ENCODE measurements at places on chromosomes 1 and 21.

- no peak for DNase-seq
Measured at GRCh38 chr1:222547260-222547614, 667 bp downstream of the HHIPL2 start.

DNA sequence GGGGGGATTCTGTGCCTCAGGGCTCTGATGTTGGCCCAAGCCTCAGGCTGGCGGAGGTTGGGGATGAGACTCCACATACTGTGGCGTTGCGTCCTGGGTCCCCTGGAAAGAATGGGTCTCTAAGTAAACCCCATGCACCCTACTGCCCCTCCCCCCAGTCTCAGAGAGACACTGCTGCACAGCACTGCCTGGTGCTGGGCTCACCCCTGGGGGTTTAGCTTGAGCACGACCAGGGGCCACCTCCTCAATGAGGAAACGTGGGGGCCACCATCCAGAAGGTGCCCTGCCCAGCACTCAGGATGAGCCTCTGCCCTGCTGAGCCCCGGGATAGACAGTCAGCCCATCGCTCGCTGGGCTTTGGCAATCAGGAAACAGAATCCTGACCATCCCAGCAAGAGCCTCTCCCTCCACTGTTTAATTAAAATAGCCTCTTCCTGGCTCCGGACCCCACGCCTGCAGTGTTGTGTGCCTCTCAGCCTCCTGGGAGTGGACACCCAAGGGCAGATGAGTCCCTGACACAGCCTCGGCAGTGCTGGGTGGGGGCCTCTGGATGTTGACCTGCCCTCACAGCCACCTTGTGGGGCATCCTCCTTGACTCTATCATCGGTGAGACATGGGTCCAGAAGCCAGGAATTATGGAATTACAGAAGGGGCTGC is 3.5 kb upstream of the KRTAP10-4 start:
- DNase-seq, result no peak

- DNase-seq, result no peak
Measured at GRCh38 chr1:244449936-244450508, 1.7 kb downstream of the ADSS2 start.

DNA sequence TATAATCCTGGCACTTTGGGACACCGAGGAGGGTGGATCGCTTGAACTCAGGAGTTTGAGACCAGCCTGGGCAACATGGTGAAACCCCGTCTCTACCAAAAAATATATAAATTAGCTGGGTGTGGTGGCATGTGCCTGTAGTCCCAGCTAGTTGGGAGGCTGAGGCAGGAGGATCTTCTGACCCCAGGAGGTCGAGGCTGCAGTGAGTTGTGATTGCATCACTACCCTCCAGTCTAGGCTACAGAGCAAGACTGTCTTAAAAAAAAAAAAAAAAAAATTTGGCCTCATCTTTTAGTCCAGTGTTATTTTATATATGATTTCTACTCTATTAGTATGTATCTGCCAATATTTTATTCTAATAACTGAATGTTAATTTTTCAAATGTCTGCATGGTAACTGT is 59.7 kb downstream of the PPP2R5A start:
- no peak for DNase-seq

DNA sequence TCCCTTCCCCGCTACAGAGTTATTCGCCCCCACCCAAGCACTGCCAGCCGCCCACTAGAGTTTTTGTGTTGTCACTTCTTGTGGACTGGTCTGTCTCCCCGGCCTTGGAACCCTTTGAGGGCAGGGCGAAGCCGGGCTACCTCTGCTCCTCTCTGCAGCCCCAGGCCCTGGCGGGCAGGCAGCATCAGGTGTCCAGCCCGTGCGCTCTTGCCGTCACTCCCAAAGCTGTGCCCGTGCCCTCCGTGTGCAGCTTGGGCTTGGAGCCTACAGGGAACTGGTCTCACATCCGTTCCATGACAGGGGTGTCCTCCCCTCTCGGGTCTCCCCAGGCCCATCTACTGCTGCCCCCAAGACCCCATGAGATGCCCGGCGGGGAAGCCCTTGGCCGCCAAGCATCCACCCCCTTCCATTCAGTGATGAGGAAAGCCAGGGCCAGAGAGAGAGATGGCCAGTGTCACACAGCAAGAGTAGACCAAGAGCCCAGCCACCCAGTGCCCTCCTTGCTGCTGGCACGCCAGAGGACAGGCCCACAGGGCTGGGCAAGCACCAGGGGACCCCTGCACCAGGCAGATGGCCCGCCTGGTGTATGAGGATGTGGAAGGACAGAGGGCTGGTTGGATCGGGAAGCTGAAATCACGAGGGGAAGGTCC is 15.3 kb upstream of the LDLRAP1 start:
- no peak for DNase-seq

- no peak for DNase-seq
Measured at GRCh38 chr1:44585315-44585920, 88.9 kb downstream of the TMEM53 start.

DNA sequence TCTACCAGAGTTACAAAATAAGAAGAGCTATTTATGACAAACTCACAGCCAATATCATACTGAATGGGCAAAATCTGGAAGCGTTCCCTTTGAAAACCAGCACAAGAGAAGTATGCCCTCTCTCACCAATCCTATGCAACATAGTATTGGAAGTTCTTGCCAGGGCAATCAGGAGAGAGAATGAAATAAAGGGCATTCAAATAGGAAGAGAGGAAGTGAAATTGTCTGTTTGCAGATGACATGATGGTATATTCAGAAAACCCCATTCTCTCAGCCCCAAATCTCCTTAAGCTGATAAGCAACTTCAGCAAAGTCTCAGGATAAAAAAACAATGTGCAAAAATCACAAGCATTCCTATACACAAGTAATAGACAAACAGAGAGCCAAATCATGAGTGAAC is 1169.5 kb downstream of the AMY1C start:
- no peak for DNase-seq

GRCh38 chr1:222787729-222788128 is 27.1 kb upstream of the DISP1 start:
- DNase-seq, result no peak

DNA sequence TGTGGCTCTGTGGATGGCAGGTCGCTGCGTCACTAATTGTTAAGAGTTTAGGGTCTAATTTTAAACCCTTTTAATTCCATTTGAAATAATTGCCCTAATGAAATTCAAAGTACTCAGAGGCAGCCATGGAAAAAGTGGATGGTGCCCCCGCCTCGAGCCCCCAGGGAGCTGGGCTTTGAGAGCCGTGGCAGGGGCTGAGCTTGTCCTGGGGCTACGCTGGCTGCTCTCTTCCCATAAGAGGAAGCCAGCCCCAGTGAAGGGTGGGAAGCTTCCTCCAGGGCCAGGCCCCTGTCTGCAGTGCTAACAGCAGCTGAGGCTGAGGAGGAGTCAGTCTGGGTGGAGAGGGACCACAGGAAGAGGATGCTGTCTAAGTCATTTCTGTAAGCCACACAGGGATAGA is 315.0 kb upstream of the POU3F1 start:
- DNase-seq, result no peak

DNA sequence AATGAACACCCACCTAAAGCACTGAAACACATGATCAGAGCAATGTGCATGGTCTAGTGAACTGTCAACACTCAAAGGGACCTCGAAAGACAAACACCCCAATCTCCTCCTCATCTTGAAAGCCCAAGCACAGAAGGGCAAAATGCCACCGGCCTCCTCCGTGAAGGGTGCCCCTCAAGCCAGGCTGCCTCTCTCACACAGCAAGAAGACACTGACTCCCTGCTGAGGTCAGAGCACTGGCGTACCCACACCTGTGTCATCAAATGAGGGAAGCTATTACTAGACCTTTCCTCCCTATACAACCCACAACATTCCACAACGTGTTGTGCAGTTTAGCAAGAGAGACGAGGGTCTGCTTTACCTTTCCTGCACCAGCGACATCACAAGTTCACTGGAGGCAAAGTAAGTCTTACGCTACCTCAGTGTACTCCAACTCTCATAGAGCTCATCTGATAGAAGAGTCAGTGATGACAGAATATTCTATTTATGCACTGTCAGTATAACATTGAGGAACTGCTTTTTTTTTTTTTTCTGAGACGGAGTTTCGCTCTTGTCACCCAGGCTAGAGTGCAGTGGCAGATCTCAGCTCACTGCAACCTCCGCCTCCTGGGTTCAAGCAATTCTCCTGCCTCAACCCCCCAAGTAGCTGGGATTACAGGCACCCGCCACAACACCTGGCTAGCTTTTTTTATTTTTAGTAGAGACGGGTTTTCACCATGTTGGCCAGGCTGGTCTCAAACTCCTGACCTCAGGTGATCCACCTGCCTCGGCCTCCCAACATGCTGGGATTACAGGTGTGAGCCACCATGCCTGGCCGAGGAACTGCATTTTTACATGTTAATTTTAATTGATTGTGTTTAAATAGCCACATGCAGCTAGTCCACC is 3.3 kb downstream of the SH3BP5L start:
- no peak for DNase-seq

- no peak for DNase-seq
Measured at GRCh38 chr1:226576601-226577000, 28.0 kb downstream of the STUM start.

- no peak for DNase-seq
Measured at GRCh38 chr1:197341626-197342025, 73.6 kb downstream of the CRB1 start.

- no peak for DNase-seq
Measured at GRCh38 chr1:155051777-155052398, 772 bp downstream of the ADAM15 start.

DNA sequence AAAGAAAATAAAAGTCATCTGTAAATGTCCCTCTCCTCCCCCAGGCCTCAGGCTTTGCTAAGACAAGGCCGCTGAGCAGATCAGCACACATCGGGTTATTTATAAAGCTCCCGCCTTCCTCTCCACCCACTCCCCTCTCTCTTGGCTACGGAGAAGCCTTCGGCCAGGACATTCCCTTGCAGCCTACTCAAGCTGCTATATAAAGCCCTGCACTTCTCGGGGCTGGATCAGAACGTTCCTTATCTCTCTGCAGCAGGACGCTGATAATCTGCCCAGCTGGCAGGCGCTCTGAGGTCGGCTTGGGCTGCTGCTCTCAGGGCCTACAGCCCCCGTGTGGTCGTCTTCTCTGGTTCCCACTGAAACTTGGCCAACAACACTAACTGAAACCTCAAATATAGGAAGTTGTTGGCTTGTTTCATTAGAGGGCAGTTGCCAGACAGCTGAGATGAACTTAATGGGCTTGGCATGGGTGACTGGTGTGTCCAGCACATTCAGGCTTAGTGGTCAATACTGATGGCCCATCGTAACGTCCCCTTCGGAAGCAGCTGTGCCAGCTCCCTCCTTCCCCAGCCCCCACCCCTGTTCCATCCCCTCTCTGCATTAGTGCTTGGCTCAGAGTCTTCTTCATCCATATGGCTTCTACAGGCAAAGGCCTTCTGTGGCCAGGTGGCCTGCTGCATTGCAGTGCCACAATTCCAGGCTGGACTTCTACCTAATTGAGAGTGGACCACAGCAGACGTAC is 64.6 kb downstream of the IER5 start:
- DNase-seq, result no peak

DNA sequence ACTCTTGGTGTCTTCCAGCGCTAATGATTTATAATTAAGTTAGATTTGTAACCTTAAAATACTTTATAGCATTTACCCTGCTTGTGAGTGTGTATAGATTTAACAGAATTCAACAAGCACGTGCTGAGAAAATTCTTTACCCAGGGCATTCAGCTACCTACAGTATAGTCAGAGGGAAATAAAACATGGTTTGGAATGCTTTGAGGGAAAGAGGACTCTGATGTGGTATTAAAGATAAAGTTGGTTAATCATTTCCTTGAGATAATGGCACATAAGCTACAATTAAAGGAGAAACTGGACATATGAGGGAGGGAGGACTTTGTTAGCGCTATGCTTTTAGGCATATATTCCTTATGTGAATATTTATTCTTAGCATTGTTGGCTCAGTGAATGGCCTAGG is 26.4 kb upstream of the IL12RB2 start:
- DNase-seq, result no peak

- DNase-seq, result no peak
Measured at GRCh38 chr1:77170687-77171086, 48.5 kb downstream of the PIGK start.

DNA sequence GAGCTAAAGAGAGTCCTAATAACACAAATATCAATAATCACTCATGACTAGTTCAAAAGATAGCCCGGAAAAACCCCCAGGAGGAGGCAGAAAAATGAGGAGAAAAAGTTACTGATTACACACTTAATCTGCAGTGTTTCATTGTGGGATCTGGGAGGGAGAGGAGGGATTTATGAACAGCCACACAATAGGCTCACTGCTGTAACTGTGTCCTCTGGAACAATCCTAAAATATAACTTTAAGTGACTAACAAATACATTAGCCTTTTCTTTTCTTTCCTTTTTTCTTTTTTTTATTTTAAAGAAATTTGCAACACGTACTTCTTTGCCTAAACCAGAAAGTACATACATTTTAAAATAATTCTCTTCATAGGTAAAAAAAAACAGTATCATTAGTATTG is 106.3 kb upstream of the LBR start:
- no peak for DNase-seq

GRCh38 chr1:156766298-156767100 is 836 bp upstream of the PRCC start:
- DNase-seq, result no peak

DNA sequence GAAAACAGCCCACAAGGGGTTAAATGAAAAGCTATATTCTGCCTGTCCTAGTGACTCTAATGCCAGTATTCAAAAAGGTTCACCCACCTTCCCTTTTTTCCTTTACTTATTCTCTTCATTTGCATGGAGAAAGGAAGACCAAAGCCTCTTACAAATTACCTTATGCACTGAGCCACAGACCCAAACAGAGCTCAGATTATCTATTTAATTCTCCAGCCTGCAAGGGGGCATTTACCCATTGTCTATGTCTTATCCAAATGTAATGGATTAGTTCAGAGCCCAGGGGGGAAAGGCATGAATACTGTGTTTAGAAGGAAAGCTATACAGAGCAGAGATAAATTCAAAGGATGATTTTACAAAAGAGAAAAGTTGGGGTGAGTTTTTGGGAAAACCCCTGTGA is 388.5 kb downstream of the OMA1 start:
- no peak for DNase-seq

DNA sequence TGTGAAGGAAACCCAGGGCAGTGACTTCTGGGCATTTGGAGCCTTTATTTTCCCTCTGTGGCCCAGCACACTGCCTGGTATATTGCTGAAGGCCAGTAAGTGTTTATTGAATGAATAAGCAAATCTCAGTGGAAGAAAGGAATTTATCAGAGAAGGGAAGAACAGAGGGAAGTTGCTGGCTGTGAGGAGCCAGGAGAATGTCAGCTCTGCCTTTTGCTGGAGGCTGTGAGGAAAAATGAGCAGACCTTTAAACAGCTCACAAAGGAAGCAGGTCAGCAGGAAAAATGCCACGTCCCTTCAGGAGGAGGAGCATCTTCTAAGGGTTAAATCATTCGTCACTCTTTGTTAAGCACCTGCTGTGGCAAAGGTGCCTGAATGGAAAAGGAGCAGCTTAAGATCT is 75.9 kb downstream of the GIPC2 start:
- no peak for DNase-seq

- DNase-seq, result no peak
Measured at GRCh38 chr1:33329600-33330305, 8.9 kb upstream of the A3GALT2 start.

GRCh38 chr21:44760376-44760775 is 41.2 kb downstream of the UBE2G2 start:
- no peak for DNase-seq

Data from HCT116 (cell line).